AG08396 (cell line): ENCODE measurements at places on chromosomes 3 and 15.

DNA sequence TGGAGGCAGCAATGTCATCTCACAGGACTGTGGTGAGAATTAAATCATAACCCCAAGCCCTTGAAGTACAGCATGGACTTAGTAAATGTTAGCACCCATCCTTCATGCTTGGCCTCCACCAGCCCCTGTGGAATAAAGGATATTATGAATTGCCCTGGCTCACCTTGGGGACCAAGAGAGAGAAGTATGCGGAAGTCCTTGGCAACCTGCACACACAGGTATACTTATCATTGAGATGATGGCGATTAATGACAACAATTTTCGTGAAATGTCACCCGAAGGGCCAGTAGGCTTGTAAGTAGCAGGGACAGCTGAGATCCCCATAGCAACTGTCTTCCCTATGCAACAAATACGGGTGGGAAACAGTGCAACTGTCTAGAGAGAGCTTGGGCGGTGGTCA, 102.0 kb downstream of the FAM43A start:
- DNase-seq, result no peak

DNA sequence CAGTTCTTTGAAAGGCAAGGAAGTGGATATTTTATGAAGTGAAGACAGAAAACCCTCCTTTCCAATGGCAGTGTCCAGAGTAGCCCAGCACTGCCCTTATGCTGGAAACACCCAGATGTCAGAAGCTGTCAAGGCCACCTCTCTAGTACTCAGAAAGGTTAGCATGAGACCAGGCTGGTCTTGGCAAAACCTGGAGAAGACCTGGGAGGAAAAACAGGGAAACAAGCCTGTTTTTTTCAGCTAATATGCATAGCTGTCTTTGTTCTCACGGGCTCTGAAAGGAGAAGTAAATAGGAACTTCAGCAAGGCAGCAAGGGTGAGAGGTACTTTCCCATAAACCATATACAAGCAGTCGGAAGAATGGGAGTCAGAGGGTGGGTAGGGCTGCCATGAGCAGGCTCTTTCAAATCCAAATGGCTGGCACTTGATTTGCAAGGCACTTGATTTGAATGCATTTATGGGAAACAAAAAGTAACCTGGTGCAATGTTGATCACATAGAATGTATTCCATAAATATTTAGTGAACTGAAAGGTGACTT, 55.8 kb downstream of the HEG1 start:
- DNase-seq, result no peak

GRCh38 chr15:49855917-49856637, 235.2 kb downstream of the DTWD1 start:
- DNase-seq, result peak; percentile 51

DNA sequence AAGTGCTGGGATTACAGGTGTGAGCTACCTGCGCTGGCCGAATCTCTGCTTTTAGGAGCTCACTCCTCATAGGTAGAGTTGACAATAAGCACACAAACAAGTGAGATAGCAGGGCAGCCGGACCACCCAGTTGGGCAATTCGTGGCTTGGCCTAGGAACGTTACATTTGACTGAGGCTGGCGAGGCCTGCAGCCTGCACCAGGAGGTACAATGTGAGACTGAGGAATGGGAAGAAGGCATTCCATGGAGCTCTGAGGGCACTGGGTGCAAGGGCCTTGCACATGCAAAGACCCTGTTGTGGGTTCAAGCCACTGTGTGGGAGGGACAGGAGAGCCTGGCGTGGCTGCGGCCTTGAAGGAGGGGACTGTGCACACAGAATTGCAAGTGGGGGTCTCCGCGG, 152.5 kb downstream of the LRRK1 start:
- no peak for DNase-seq

DNA sequence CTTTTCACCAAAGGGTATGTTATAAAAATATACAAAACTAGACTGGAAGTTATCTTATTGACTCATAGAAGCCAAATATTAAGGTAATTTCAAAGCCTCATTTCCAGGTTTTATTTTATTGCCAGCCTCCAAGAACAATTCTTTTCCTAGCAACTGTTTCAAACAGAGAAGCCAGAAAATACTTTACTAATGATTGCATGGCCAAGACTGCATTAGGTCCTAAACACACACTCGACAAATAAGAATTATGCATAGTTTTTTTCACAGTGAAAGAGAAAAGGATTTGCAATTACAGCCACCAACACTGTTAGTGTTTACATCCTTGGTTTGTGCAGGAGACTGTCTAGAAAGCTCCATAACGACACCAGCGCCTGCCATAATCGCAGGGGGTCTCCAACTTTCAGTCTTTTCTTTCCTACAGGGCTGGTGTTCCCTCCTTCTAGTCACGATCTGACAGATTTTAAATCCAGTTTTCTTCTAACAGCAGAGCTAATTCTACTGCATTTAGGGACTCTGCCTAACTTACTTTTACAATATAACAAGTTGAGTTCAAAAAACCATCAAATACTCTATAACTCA, 58.1 kb downstream of the CLASP2 start:
- no peak for DNase-seq

DNA sequence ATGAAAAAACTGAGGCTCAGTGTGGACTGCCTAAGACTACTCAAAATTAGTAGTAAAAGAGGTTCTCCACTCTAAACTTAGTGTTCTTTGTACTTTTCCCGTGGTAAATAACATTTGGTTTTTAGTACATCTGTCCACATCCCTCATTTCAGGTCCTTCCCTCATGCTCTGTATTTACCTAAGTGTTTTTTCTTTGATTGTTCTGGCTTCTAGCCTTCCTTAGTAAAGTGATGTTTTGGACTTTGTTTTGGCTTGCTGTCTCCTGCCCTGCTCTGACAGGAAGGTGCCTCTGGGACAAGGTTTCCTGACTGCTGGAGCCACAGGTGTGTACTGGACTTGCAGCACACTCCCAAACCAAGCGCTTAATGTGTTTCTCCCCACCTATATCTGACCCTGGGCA, 29.9 kb upstream of the ALDH1A2 start:
- no peak for DNase-seq

- DNase-seq, result no peak
Observed at GRCh38 chr3:174541708-174542315, 317.3 kb upstream of the NAALADL2 start.

DNA sequence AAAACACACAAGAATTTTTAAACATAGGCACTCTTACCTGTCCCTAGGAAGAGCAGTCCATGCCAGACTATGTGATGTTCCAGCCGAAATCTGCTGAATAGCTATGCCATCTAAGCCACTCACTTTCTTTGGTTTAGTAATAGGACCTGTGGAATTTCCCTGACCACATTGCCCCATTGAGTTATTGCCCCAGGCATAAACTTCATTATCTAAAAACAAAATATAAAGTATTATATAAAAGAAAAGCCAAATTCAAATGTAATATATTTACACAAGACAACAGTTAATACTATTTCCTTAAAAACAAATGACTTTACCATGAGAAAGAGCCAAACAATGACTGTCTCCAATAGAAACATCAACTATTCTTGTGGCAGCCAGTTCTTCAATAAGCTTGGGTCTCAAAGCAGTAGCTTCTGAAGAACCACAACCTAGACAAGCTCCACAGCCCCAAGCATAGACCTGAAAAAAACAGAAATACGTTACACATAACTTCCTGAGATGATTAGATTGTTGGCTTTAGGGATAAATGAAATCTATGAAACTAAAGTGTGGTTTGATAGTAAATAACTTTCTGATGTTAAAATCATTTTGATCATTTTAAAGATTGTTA, 84.3 kb downstream of the HERC1 start:
- no peak for DNase-seq

DNA sequence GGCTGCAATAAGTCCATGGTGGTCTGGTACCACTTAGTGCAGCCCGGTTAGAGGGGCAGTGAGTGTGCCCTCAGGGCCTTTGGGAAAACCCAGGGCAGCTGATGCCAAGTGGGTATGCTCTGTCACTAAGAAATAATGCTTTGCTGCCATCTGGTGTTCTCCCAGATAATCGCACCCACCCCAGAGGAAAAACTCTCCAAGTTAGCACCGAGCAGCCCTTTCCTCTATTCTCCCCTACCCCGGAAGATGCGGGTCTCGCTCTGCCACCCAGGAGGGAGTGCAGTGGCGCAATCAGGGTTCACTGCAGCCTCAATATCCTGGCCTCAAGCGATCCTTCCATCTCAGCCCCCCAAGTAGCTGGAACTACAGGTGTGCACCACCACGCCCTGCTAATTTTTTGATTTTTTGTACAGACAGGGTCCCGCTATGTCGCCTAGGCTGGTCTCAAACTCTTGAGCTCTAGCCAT, 21.3 kb upstream of the DAPK2 start:
- DNase-seq, result peak; percentile 81

GRCh38 chr3:149153402-149153801, 24.0 kb downstream of the HPS3 start:
- no peak for DNase-seq

GRCh38 chr3:18295171-18295920, 129.8 kb downstream of the SATB1 start:
- DNase-seq, result peak; percentile 23

DNA sequence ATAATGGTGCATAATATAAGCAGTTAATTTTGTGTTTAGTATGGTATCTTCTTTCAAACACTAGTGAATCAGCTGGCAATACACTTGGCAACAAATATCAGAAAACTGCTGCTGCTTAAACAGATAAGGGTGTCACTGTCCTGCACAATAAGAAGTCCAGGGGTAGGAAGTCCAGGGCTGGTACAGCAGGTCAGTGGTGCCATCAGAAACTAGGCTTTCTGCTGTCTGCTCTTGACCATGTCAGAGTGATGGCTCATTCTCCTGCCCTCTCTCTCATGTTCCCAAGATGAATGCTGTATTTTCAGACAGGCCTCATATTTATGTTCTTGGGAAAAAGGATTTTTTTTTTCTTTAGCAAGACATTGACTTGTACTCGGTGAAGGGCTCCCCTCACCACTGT, 9.2 kb upstream of the GRK7 start:
- no peak for DNase-seq

DNA sequence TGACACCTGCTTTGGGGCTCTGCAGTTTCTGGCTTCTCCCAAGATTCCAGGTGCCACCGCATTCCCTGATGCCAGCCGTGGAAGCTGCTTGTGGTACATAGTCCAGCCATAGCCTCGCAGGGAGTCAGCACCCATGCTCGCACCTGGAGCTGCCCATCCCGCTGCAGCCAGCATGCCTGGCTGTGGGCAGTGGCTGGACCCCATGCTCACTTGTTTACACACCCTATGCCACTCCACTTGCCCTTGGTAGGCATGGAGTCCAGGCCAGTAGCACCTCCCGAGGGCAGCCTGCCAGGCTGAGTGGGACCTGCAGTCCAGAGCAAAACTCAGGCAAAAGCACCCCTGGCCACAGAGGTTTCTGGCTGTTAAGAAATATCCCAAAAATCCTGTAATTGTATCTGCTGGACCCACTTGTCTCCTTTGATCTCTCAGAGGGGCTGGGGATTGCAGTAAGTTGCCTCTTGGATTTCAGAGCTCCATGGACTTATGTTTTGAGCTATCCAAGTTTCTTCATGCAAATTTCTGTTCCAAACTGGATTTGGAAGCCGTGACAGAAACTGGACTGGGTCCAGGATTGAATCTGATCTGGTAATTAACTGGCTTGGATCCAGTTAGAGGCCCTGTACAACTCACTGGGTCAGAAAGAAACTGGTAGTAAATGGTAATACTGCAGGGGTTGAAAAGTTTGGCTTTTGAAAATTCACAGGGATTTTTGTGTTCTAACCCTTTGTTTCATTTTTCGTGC, 149.3 kb downstream of the FMN1 start:
- no peak for DNase-seq

DNA sequence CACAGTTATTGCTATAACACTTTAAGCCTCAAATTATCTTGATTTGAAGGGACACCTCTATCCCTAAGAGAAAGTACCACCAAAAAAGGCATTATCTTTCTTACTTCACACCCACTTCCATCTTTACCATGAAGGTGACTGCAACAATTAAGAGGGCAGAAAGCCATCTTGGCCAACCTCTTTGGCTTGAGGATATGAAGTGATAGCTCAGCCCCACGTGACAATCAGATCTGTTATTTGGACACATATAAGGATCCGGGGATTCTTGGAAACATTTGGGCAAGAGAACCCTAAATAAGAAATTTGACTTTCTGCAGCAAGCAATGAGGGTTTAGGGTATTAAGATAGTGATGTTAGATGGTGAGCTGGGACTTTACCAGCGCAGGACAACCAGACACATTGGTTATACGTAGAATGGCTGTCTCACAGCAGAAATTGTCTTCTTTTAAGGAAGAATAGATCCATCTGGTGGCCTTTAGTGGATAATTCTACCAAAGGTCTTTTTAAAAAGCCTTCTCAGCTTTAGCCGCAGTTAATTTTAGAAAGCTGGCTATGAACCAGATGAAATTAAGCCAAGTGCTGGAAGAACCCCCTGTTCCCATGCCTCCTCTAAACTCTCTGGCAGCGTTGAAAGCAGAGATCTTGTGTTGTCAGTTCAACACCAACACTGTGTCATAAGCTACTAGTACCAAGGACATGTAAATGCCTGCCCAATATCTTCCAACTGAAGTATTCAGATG, 12.3 kb downstream of the HCLS1 start:
- DNase-seq, result no peak

GRCh38 chr3:137669519-137670060, 94.5 kb upstream of the SOX14 start:
- DNase-seq, result no peak

- no peak for DNase-seq
Observed at GRCh38 chr15:63111481-63111880, 10.2 kb upstream of the LACTB start.
